ENCODE measurements at places on chromosomes 6 and 20. TPM values are rescaled to one million over a fixed set of nuclear protein-coding genes. Genes with fewer than 3 reads are reported as not detected.
A peak's percentile ranks its signal among the peaks of the same experiment; 100 is the strongest.

DNA sequence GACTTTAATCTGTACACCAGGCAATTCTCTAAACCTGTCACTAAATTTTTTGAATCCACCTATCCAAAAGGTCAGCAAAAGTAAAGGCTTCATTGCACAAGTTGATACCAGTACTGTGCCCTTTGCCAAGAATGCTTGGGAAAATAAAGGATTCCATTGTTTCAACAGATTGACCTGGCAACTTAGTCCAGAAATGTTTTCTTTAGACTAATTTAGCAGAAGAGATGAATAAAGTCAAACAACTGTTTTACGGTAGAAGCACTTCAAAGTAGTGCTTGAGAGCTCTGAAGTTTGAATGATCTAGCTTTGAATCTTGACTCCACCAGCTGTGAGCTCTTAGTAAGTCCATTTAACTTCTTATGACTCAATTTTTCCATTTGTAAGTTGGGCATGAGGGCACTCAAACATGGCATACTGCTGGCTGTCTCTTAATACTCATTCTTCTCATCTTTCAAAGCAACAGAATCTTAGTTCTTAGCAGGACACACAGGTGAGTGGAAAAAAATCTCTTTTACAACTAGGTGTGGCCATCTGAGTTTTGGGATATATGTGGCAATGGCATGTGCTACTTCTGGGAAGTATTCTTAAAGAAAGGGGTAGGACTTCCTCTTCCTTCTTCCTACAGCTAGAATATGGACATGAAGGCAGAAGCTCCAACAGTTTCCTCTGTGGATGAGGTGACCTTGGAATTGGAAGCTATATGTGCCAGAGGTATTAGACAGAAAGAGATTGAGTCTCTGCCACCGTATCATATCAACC is 55.9 kb upstream of the LOC128125822 start:
- DNase-seq: no peak

Gene PAK5
- 0.10 TPM for total RNA-seq

- no peak for DNase-seq
These were observed 30.2 kb upstream of the FRMD1 start for GRCh38 chr6:168109171-168109570.

GRCh38 chr20:61786230-61786629 is 279.5 kb downstream of the TAF4 start:
- DNase-seq: no peak

- DNase-seq: no peak
These were observed 428.3 kb downstream of the ADGRB3 start for GRCh38 chr6:69063401-69063800.

DNA sequence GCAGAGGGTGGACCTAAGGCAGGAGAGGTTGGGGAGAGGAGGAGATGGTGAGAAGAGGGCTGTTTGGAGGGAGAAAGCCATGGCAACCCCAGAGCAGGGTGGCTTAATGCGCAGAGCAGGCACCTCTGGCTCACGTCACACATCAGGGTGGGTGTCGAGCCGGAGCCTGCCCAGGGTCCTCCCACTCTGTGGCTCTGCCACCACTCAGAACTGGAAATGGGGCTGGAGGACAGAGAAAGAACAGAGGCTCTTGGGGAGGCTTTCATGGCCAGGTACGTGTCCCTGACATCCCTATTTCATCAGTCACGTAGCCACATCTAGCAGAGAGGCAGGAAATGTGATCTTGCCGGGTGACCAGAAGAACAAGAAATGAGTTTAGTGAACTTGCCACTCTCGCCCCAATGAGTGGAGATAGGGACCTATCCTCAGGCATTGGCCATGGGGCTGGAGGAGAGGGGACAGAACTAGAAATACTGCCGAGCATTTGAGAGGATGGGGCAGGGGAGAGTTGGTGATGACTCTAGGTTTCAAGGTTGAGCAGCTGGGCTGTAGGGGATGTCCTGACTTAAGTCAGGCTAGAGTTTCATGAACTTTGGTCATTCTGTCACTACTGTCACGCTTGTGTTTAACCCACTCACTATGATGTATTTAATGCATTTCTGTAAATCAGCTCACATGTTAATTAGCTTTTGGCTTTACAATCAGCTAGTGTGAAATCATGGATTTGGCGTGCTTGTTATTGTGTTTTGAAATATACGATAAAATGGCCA is 52.7 kb downstream of the CDH26 start:
- DNase-seq: peak; percentile 76
